ENCODE measurements at places on chromosomes 1 and 21.

DNA sequence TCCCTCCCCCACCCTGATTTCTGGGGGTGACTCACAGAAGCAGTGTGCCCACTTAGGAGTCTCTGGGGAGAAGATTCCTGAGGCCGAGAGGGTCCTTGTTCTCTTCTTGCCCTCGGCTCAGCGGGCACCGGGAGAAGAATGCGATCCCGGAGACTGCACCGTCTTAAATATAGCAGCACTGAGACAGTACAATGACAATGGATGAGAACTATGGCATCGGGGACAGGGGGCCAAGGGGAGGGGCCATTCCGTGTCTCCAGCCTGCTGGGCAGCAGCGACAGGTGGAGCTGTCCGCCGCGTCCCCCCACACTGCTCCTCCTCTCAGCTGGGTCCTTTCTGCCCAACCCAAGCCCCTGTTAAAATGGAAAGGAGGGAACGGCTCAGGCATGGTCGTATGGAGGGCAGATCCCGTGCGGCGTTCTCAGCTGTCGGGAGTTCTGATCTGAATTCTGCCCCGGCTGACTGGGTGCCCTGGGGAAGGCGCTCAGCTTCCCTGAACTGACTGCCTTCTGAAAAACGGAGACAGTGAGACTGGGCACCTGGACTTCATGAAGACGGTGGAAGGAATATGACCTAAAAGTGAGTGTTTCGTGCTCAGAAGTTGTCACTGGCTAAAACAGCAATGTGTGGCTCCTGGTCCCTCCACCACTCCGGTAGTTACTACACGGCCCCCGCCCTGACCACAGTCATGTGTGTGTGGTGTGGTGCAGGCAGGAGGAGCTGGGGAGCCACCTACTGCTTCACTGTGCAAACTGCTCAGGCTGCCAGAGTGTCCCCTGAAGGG lies at the start of gene MYOM3:
MYOM3 (minus strand) TSS at position 140 of the 784 bp plus-strand sequence. CDS start 3,499 bp downstream, outside the sequence.
- peak; percentile 34 for DNase-seq

- no peak for DNase-seq
Observed at GRCh38 chr1:201013031-201013485, 10.5 kb downstream of the KIF21B start.

- DNase-seq: no peak
Observed at GRCh38 chr1:2313651-2314261, 77.6 kb downstream of the MORN1 start.

DNA sequence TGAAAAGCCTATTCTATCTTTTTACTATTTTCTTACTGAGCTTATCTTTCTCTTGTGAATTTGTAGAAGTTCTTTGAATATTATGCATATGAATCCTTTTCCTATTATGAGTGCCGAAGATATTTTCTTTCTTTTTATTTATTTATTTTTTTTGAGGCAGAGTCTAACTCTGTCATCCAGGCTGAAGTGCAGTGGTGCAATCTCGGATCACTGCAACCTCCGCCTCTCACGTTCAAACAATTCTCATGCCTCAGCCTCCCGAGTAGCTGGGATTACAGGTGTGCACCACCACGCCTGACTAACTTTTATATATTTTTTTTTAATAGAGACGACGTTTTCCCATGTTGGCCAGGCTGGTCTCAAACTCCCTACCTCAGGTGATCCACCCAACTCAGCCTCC lies 109.8 kb downstream of the RHOU start:
- DNase-seq: no peak

DNA sequence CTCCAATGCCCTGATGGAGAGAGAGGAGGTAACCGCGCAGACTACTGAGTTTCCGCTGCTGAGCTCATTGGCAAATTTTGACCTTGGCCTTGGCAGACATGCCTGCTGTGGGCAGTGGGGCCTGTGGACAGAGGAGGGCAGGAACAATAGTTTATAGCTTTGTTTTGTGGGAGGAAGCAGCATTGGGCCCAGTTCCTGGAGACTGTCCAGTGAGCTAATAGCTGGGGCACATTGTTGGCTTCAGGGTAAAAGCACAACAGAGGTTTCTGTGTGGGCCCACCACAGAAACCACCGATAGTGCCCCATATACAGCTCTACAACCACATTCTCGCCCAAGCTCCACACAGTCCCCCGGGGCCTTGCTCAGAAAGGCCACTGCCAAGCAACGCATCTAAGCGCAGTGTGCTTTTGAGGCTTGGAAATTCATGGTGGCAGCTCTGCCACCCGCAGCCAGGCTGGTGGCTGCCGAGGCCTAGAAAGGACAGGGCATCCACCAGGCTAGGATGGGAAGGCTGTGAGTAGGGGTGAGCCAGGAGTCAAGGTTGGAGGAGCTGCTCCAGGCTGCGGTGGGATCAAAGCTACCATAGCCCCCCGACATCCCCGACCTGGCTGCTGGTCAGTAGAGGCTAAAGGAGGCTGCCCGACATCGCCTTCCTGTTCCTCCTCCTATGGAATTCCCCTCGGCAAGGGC lies 43.2 kb downstream of the NEK2 start:
- DNase-seq: no peak

- no peak for DNase-seq
Observed at GRCh38 chr21:36384885-36385232, 333 bp upstream of the CHAF1B start.

GRCh38 chr1:17067465-17068240 lies 13.8 kb upstream of the SDHB start:
- no peak for DNase-seq
